GM20000 (cell line): ENCODE measurements at places on chromosomes 6 and 20.

- DNase-seq, result no peak
These were observed 1.3 kb downstream of the SUPT3H start for GRCh38 chr6:45376310-45377042.

GRCh38 chr6:46888578-46888977, 33.2 kb downstream of the ADGRF5 start:
- no peak for DNase-seq

GRCh38 chr6:123619156-123619555, 17.6 kb downstream of the TRDN start:
- DNase-seq, result no peak

GRCh38 chr6:115091461-115091860, 748.6 kb upstream of the HS3ST5 start:
- DNase-seq, result no peak

DNA sequence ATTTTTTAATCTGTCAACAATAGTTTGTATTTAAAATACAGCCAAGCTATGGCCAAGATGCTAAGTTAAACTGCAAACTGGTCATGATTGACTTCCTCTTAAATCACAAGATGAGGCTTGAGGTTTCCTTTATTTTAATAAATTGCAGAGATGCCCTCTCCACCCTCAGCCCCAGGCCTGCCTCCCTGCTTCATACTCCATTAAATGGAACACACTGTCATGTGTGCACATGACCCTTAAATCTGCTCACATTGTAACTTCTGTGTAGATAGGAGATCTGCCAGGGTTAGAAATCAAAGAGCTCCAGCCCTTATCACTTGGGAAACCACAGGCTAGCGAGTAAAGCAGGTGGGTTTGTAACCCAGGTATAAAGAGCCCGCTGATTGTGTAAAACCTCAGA, 20.8 kb downstream of the DUSP22 start:
- DNase-seq, result no peak
